ENCODE measurements at places on chromosomes 2 and 18. TPM values are rescaled to one million over a fixed set of nuclear protein-coding genes. Genes with fewer than 3 reads are reported as not detected.
A peak's percentile ranks its signal among the peaks of the same experiment; 100 is the strongest.

DNA sequence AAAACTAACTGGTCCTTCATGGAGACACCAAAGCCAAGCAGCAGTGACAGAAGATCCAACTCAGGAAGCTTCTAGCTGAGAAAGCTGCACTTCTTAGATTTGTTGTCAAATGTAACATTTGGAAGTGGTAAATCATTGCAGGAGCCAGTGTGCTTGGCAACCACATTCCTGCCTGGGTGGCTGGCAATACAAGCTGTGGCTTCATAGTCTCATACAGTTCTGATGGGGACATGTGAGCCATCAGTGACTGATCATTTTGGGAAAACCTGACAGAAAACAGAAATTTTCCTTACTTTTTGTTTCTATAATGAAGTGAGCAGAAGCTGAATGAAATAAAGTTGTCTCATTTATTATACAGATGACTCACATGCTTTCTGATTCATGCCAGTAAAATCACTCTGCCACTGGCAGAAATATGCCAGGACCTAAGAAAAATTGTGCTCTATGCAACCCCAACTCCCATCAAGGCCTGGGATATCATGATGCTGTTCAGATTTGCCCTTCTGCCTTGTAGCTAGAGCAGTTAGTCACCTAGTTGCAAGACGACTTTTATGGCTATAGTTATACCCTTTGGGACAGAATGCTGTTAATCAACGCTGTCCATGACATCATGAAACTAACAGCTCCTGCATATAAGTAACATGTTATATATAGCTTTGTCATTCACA is 508.1 kb downstream of the ADCYAP1 start:
- no peak for DNase-seq

DNA sequence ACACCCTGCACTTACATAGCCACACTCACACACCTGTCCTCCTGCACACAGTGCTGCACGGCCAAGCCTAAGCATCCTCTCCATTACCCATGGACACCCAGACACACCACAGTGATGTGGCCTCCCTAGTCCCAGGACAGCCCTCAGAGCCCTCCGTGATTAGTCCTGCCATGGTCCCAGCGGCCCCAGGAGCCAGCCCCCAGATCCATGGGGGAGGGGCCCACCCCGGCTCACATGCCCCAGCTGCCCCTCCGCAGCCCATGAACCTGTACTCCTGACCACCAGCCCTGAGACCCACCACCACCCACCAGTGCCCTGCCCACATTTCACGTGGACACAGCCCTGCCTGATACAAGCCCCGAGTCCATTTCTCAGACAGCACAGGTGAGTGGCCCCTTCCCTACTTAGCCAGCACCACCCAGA is 8.1 kb upstream of the DUSP2 start:
- DNase-seq: no peak

GRCh38 chr2:85430752-85431569 is 12.4 kb downstream of the SH2D6 start:
- DNase-seq: no peak

DNA sequence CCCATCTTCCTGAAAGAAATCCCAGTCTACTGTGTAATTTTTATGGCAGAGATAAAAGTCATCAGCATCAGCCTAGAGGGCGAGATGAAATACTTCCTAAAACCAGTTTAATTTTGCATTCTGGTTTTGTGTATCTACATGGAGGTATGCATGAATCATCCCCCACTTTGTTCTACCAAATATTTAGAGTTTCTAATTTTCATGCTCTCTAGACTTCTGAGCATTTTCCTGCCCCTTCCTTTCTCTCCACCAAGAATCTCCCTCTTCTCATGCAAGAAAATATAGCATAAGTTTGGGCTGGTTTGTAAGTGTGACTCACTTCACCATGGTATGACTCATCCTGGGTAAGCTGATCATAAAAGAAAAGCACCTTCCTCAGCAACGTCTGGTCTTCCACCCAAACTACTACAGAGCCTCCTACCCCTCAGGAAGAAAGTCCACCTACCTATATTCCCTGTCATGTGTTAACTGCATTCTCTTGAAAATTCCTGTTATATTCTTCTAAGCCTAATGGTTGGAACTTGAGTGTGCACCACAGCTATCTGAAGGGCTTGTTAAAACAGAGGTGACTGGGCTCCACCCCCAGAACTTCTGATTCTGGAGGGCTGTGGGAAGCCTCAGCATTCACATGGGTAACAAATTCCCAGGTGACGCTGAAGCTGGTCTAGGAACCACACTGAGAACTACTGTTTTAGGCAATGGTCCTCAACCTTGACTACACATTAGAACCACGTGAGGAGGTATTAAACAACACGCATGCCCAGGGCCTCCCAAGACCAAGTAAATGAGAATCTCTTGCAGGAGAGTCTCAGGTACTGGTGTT is 37.4 kb upstream of the RAPGEF4 start:
- no peak for DNase-seq

DNA sequence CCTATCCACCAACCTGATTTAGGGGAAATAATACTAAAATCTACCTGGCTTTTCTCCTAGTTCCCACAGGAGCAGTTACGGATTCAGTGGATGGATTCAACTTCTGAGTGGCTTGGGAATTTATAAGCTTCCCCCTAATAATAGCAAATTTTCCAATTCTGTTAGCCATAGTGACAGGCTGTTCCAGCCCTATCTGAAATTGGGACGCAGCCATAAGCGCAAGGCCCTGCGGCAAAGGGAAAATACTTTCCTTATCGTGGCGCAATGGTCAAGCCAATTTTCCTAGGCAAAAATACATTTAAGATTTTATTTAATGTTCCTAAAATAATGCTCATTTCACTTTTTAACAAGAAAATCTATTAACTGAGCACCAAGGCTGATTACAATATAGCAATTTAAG is 49.7 kb downstream of the CDH2 start:
- DNase-seq: no peak

GRCh38 chr18:75211953-75212750 is 1.6 kb downstream of the TSHZ1 start:
- DNase-seq: no peak

GRCh38 chr2:9178110-9178903 is 28.3 kb upstream of the ASAP2 start:
- peak; percentile 61 for DNase-seq

- DNase-seq: peak; percentile 57
These were observed 49.9 kb upstream of the SLC14A2 start for GRCh38 chr18:45565280-45565970.

GRCh38 chr2:18668221-18668620 is 78.9 kb upstream of the NT5C1B start:
- DNase-seq: no peak

GRCh38 chr18:36295214-36295613 is 2.3 kb upstream of the FHOD3 start:
- no peak for DNase-seq

- no peak for DNase-seq
These were observed 106.2 kb downstream of the ZRANB3 start for GRCh38 chr2:135424849-135425248.

GRCh38 chr2:7604456-7604855 is 687.2 kb downstream of the RNF144A start:
- DNase-seq: no peak

GRCh38 chr2:131034122-131035051 is 58.9 kb downstream of the FAM168B start:
- DNase-seq: no peak

DNA sequence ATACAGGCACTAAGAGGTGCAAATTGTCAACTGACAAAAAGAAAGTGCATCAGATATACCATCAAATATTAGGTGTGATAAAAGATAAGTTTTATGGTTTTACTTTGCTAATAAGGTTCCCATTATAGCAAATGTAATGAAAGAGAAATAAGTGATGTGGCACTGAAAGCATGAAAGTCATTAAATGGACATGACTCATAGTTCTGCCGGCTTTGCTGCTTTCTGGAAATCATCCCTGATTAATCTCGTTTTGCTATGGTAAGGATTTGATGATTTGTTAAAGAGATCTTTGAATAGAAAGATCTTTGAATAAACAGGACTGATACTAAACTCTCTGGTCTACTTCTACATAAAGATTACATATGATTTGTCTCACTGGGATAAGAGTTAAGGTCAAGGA is 72.7 kb downstream of the CLIP4 start:
- DNase-seq: no peak

DNA sequence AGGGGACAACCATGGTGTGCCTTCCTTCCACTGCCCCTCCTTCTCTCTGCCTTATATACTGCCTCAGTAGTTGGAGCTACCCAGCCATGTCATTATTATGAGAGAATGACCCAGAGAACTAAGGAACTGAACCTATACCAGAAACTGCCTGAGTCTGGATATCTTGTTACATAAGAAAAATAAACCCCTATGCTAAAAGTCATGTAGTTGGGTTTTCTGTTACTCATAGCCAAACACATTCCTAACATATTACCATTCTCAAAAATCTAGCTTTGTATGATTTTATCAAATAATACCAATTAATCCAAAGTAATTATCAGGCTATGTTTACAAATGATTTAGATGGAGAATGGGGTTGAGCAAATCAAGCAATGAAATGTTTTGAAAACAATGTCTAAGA is 15.0 kb upstream of the KLF7 start:
- no peak for DNase-seq

DNA sequence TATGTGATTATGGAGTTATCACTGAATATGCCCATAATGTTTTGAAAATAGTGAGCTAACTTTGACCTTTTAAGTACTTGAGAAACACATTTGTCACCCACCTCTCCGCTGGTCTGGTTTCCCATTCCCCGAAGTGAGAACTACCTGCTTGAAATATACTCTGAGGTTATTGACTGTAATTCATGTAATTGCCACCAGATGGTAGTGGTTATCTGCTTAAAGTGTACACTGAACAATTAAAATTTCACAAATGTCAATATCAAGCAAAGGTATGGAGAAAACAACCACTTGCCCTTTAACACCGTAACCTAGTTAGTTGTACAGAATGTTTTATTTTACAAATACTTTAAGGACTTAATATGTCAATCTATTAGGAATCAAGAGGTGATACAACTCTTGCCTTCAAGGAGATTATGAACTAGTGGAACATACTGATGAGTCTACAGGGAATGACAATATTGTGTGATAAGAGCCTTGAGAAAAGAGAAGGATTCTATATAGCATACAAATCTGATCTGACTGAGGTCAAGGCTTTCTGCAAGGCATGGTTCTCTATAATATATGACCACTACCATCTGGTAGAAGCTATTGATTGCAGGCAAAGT is 316.8 kb upstream of the KCNH7 start:
- no peak for DNase-seq

DNA sequence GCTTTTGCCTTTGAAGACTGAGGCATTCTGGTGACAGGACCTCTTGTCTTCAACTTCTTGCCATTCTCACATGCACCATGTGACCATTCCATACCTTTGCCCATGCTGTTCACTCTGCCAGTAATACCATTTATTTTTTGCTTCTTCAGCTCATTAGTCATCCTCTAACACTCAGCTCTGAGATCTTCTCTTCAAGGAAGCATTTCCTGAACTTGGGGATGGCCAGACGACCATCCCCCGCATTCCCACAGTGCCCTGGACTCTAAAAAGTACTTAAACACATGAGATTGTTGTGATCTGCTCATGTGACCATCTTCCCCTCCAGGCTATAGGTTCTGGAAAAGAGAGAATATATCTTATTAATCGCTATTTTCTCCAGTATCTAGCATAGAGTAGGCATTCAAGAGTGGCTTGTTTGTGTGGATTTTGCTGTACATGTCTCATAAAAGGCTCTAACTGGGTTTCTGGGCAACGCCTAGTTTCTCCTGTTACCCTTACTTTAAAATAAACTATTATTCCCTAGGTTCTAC is 33.9 kb downstream of the PAX3 start:
- no peak for DNase-seq

The CPLX4 gene
- polyA plus RNA-seq: 0.13 TPM

The ACTR3 gene
- 168 TPM for polyA plus RNA-seq

Data from left kidney (tissue), 8 donors.